ENCODE measurements at places on chromosomes 12 and 14.
A peak's percentile ranks its signal among the peaks of the same experiment; 100 is the strongest.

DNA sequence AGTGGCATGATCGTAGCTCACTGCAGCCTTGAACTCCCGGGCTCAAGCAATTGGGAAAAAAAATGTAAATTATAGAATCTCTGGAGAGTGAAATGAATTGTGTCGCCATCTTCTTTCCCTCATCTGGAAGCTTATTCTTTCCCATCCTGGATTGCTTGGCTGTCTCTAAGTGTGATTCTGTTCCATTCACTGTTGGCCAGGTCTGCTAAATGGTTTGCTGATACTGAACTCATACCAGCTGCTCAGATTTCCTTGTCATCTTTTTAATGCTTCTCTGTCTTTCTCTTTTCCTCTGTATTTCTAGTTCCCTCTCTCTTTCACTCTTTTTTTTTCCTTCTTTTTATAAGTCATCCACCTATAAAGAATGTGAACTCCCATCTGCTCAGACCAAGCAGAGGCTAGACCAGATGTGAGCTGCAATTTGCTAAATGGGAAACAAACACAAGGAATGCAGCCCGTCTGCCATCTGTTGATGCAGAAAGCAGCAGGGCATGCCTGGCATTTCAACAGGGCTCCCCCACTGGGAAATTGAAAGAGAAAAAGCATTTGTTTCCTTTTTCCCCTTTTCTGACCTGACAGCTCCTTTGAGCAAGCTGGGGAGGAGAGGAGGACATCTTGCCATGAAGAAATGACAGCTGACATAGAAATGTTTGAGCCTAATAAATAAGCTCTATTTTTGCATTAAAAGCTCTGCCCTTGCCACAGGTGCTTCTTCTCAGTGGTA, 1823.6 kb upstream of the FLRT2 start:
- DNase-seq = peak; percentile 0

- DNase-seq = no peak
Observed at GRCh38 chr14:100295376-100296105, 10.7 kb downstream of the SLC25A29 start.

GRCh38 chr12:24596768-24597388, 352.0 kb downstream of the BCAT1 start:
- DNase-seq = peak; percentile 38

- no peak for DNase-seq
Observed at GRCh38 chr12:127599436-127599835, 667.5 kb upstream of the TMEM132C start.

DNA sequence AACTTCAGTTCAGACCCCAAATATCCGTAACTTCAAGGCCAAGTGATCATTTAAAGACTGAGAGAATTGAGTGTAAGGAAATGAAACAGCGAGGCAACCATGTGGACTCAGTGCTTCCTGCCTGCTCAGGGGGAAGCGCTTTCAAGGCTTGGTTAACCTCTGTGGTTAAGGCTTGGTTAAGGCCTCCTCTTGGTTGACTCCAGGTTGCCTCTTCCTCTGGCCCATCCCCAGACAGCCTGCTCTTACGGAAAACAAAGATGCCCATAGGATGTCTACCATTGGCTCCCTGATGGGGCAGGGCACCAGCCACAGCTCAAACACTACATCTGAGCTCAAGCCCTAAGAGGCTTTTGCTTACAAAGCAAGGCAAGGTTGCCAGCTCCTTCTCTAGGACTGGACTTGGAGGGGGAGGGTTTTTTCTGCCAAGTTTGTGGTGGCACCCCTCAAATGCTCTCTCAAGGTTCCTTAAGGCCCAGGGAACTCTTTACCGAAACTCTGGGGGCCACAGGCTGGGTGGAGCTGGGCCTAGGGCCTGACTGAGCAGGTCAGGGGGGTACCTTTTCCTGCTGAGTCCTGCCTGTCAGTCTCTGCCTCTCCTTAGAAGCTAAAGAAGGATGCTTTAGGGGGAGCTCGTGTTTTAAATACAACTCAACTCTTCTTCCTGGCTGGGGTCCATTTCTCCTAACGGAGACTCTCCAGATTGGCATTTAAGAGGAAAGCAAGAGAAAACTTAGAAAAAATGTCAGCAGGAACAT, 13.7 kb downstream of the COL2A1 start:
- DNase-seq = no peak

DNA sequence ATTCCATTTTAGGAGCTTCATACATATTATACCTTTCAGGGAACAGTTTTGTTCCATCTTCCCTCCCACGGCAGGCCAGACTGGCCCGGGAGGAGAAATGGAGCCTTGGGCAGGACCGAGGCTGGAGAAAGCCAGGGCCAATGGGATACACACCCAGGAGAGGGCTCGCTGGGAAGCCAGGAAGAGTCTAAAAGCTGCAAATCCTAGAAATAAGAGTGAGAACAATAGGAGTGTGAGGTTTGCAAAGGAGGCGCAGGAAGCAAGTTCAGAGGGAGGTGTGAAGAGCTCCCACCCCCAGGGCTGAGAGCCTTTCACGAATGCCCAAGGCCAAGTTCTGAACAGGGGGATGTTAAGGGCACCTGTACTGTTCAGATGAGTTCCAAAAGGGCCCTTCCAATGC, 67.5 kb upstream of the CPSF6 start:
- DNase-seq = no peak

DNA sequence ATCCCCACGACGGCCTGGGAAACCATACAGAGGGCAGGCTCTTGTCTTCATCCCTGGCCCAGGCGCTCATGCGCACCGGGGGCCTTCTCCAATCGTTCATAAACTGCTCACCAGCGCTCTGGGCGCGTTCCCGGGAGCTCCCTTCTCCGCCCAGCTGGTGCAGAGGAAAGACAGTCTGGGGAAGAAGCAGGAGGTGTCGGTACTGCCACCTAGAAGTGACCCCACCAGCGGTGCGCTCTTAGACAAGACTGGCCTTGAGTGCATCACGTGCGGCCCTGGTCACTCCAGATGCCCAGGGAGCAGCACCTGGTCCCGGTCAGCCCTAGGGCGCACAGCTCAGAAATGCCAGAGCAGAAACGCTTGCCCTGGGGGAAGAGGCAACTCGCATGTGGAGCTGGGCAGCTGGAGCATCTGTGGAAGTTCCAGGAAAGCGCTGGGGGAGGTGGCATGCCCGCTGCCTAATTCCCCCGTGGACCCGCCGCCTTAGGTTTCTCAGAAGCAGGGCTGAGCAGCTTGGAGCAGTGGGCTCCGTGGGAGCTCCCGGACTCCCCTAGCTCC, 2.5 kb downstream of the GSC start:
- no peak for DNase-seq

DNA sequence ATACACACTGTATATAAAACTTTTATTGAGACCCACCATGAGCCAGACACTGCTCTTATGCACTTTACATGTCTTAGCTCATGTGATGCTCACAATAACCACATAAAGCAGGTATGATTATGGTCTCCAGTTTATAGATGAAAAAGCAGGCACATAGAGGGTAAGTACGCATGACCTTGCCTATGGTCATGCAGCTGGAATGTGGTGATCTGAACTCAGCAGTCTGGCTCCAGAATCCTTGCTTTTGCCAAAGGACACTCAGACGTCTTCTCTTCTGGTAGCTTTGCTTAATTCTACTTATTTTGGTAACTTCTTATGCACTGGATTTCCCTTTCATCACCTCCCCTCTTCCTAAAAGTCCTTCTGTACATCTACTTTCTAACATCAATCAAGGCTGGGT, 103.3 kb upstream of the CRY1 start:
- peak; percentile 25 for DNase-seq

DNA sequence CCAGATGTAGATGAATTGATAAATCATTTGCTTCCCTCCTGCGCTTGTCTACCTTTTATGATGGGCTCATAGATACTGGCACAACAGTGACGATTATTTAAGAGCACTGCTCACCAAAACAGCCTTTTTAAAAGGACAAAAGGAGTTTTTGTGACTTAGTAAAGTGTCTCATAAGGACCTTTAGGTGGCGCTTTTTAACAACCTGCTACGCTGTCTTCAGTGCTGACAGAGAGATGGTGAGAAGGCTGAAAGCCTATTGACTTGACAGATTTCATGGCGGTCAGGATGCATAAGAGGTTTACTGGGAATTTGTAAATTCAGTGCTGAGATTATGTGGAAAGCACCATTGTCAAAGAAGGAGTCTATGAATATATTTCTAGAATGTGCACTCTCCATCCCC, 87.6 kb downstream of the SLC15A5 start:
- DNase-seq = peak; percentile 16

DNA sequence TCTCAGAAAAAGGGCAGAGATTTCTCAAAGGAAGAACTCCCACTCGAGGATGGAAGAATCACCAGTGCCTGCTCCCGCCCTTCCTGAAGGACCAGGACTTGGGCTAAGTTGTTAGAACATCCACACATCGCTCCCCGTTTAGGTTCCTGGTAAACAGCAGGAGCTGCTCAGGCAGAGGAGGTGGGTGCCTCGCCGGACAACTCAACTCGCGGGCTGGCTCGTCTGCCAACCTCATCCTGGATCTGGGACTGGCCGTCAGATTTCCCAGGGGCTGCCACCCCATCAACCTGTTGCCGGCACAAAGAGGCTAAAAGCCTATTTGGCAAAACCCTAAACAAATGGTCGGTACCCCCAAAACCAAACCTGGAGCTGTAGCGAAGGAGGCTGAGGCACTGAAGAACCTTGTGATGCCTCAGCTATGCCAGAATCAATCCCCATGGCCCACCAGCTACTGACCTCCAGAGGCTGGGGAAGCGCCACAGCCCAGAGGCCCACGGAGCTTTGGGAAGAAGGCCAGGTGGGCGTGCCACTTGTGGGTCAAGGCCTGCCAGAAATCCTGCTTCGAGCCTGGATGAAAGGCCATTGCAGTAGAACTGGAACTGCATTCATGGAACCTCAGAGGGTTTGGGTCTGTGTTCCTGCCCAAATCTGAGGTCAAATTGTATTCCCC, 42.9 kb downstream of the RIMBP2 start:
- DNase-seq = no peak

DNA sequence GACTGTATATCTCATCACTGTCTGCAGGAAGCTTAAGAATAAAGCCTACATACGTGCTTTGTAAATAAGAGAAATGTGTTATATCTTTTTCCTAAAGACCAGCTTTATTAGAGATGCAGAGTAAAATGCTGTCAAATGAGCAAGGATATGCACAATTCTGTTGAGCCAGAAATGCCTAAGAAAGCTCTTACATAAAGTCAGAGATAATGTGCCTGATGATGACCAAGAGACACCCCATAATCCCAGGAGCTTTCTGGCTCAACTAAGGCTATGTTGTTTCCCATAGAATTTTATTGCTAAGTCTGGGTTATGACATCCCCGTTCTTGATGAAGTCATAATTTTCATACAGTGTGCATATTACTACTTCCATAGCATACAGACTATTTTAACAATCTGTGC, 209.9 kb downstream of the GALC start:
- no peak for DNase-seq

DNA sequence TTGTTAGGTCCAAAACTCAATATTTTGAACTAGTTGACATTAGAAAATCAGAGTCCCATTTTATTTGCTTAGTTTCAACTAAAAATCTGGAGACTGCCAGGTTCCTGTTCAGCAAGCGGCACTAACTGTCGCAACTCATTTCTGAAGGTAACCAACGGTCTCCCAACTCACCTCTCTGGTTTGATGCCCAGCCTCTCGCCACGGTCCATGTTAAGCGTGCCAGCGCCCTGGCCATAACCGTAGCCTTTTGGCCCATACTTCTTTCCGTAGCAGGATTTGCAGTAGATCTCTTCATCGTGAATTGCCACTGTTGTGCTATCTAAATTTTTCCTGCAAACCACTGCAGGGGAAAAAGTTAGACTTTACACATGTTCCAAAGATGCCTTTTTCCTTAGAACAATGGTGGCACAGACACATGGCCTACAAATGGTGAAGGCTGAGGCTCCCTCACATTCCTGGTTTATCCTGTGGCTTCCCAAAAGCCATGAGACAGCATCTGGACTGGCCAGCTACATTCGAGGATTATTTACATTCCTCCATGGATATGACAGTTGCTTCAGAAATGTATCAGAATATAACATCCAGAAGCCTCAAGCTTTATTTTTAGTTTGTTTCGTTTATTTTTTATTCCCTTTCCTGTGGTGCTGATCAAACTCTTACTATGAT, 15.7 kb downstream of the CSRP2 start:
- DNase-seq = peak; percentile 98

GRCh38 chr12:42631513-42631912, 42.0 kb upstream of the PRICKLE1 start:
- no peak for DNase-seq

Measured in AG10803 (cell line).